GM23248 (cell line): ENCODE measurements at places on chromosomes 2 and 18. TPM values are rescaled to one million over a fixed set of nuclear protein-coding genes. Genes with fewer than 3 reads are reported as not detected.

Gene RAB17
- total RNA-seq = 0.76 and 1.7 TPM in 2 replicates

Gene SLC9A4
- total RNA-seq = not detected in 2 replicates

Gene SCG2
- under 0.01 and 0.25 TPM in 2 replicates for total RNA-seq

Gene LDLRAD4
- total RNA-seq = not detected in 2 replicates

Gene DYSF
- 0.54 TPM in 1 of 2 replicates, not detected in the other for total RNA-seq

Gene UGT1A6
- total RNA-seq = not detected in 2 replicates

Gene CDH7
- total RNA-seq = not detected in 2 replicates

Gene NOSTRIN
- total RNA-seq = 0.54 TPM in 1 of 2 replicates, not detected in the other

Gene IL36RN
- total RNA-seq = not detected in 2 replicates

Gene KIAA2012
- not detected in 2 replicates for total RNA-seq

Gene ATP8B1
- 43.4 and 43.9 TPM in 2 replicates for total RNA-seq

Gene TSPYL6
- total RNA-seq = not detected in 2 replicates

Gene KCNJ3
- not detected in 2 replicates for total RNA-seq

Gene DNAJB2
- 50.5 and 53.7 TPM in 2 replicates for total RNA-seq

Gene TCF23
- not detected in 2 replicates for total RNA-seq

Gene ERBB4
- not detected in 2 replicates for total RNA-seq

Gene DNAJC27
- 0.76 and 1.3 TPM in 2 replicates for total RNA-seq

Gene HOXD10
- total RNA-seq = 17.2 and 23.5 TPM in 2 replicates

Gene VSNL1
- 1.8 TPM in 1 of 2 replicates, not detected in the other for total RNA-seq

- DNase-seq = no peak
Observed at GRCh38 chr18:26710470-26711096, 154.9 kb downstream of the AQP4 start.

- peak; percentile 57 for DNase-seq
Observed at GRCh38 chr2:168920504-168921157, 19.5 kb downstream of the G6PC2 start.

DNA sequence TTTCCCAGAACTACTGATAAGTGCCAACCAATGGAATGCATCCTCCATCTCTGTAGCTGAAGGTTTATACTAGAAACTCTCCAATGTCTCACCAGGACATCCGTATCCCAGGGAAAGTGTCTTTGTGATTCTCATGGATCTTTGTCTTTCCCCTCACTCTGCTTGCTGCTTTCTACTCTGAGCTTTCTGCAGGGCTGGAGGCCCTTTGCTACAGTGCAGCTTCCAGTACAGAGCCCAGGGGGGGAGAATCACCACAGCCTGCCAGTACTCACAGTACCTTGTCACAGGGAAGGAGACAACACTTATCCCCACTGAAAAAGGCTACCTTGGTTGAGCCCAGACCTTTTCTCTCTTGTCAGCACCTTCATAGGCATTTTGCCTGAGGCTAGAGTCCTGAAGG lies 627.0 kb downstream of the CNTNAP5 start:
- DNase-seq = no peak

GRCh38 chr2:170887896-170888295 lies 41.2 kb upstream of the GORASP2 start:
- DNase-seq = no peak

DNA sequence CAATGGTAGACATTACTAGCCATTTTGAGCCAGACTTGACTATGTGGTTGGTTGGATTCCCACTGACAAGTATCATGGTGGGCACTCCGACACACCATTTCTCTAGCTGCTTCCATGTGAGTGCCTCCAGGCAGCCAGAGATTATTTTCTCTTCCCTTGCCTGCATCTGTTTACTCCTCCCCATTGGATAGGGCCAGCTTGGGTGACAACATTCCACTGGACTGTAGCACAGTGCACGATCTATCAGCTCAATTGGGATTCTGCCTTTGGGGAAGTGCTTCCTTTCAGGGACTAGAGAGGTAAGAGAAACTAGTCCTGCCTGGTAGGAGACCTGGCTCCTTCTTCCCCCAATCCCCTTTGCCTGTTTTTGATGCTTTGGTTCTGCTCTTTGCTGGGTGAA lies 49.0 kb upstream of the MAP4K3 start:
- no peak for DNase-seq

GRCh38 chr18:62767836-62768557 lies 52.7 kb downstream of the PHLPP1 start:
- no peak for DNase-seq

GRCh38 chr2:109166811-109167210 lies 37.8 kb downstream of the SH3RF3 start:
- peak; percentile 94 for DNase-seq

DNA sequence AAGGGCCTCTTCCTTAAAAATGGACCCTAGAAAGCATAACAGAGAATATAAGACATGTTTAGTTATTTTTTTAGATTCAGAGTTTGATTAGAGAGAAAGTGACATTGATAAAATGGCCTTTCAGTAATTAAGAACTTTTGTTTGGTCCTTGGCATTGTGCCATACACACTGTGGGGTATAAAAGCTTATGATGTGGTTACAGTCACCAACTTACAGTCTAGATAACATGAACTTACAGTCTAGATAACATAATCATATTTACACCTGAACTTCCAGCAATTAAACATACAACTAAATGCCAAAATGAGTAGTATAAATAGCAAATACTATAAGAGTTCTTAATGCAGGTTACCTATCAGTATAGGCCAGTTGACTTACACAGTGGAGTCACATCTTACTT lies 25.6 kb upstream of the EFEMP1 start:
- DNase-seq = no peak

- no peak for DNase-seq
Observed at GRCh38 chr2:5359397-5359796, 332.8 kb upstream of the SOX11 start.

DNA sequence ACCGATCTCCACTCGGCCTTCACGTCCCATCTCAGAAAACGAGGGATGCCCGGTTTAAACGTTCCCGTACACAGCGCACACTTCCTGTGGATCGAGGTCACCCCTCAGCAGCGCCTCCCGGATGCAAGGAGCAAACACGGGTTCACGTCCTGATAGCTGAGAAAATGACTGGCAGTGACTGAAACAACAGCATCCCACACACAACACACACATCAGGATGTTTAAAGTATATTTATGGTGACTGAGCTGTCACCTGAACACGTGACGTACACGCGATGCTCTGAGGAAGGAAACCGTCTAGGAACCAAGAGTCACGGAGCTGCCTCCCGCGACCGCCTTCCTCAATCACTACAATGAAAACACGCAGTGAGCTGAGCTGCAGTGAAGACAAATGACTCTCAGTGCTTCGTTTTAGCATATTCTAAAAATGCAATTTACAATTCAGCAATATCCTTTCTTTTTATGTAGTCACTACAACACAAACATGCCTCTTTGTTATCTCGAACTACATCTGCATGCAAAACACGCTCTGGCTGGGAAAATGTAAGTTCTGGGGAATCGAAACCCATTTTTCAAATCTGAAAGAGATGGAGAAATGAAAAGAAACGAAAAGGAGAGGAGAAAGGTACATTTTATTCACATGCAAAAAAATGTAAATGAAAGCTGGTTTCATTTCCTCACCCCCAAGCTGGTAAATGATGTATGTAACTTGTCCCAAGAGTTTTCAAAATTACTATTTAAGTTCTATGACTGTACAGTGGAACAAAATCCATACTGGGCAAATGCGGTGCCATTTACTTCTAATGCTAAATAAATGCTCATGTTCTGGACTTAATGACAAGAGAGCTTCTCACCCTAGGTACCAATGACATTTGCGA lies 19.8 kb downstream of the HDAC4 start:
- no peak for DNase-seq

DNA sequence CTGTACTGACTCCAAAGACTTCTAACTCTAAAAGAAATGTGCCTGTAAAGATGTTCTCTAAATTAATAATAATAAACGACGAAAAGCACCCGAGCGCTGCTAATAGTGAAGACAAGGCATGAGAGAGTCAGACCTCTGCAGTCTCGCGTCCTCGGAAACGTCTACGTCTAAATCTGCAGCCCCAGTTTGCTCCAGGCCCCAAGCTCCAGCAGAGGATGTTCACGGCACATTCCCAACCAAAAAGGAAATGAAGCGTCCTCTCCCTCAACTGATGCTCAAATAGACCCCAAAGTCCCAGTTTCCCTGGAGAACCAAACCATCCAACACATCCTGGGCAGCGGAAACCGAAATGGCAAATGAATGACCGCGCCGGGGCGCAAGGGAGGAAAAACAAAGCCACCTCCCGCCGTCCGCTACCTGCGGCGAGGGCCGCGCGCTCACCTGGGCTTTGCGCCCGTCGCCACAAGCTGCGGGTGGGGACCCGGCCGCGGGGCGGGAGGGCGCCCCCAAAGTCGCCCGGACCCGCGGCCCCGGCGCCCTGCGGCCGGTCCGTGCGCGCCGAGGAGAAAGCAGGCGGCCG lies 47.1 kb upstream of the CCDC150 start:
- DNase-seq = peak; percentile 76

DNA sequence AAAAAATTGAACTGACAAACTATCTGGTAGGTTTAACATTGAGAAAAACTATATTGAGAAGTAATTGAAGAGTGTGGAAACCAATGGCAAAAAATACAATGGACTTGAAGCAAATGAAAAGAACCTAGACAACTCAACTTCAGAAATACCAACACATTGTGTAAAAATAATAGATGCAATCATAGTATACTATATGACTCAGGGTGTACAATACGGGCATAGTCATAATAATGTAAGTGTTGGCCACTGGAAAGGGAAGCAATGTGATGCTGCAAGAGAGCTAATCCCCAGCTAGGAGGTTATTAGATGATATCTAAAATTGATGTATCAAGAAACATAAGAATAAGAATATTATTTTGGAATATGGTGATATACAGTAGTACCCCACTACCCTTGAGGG lies 45.3 kb downstream of the SMAD7 start:
- DNase-seq = peak; percentile 65

- DNase-seq = no peak
Observed at GRCh38 chr2:195651046-195651445, 6.0 kb upstream of the SLC39A10 start.

GRCh38 chr2:115574667-115575066 lies 1132.2 kb downstream of the DPP10 start:
- DNase-seq = no peak

DNA sequence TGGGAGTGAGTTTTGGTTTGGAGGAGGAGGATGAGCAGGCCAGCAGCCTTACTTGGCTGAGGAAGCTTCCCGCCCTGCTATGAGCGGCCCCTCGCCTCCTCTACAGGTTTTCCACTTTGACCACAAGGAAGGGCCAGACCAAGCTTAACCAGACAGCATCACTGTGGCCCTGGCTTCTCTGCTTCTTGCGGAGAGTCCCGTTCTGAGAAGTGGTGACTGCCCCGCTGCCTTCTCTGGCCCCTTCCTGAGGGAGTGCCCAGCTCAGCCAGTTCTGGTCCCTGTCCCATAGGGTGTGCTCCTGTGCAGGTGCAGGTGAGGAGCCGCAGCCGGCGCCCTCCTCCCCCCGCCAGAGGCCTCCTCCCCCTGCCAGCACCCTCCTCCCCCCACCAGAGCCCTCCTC lies 101.0 kb downstream of the FAM210A start:
- no peak for DNase-seq

DNA sequence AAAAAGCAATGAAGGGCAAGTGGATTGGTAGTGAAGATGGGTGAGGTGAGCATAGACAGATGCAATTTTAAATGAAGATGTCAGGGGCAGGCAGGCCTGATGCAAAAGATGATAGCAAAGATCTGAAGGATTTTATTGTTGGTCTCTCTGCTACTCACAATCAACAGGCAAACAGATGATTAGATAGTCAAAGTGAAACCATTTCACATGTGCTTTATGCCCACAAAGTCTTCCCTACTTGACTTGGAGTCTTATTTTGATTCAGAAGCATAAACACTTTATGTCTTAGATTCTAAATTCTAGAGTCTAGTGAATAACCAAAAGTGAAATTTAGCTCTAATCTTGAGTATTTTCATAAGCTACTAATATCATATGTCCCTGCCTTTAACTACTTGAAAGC lies 153.8 kb upstream of the HNRNPA3 start:
- DNase-seq = no peak

GRCh38 chr2:112140205-112140802 lies 2.1 kb downstream of the FBLN7 start:
- DNase-seq = no peak

- DNase-seq = peak; percentile 46
Observed at GRCh38 chr2:174035117-174035635, 70.0 kb upstream of the SP3 start.

- DNase-seq = peak; percentile 95
Observed at GRCh38 chr18:2857491-2858131, 10.8 kb downstream of the EMILIN2 start.

- peak; percentile 5 for DNase-seq
Observed at GRCh38 chr2:207041279-207041678, 102.0 kb downstream of the CPO start.

- DNase-seq = no peak
Observed at GRCh38 chr2:145617420-145617819, 1097.5 kb upstream of the ZEB2 start.

- peak; percentile 73 for DNase-seq
Observed at GRCh38 chr2:64212346-64212745, 68.1 kb upstream of the PELI1 start.

DNA sequence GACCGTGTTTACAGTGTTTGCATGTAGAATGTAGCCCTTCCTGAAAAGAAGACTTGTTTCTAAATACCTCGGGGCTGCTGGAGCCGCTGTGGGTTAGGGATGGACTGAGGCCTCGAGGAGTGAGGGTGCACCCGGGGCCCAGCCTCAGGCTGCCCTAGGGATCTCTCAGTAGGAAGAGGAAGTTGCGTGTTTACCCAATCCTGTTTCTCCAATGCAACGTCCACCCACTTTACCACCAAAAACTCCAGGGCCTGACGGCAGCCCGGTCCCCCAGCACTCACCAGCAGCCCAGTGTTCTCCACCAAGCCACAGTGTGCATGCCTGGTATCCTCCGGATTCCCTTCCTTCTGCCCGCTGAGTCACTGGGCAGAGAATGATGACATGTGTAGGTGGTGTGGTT lies 255.8 kb downstream of the GLI2 start:
- DNase-seq = no peak

- no peak for DNase-seq
Observed at GRCh38 chr18:58152891-58153290, 108.9 kb downstream of the NEDD4L start.

DNA sequence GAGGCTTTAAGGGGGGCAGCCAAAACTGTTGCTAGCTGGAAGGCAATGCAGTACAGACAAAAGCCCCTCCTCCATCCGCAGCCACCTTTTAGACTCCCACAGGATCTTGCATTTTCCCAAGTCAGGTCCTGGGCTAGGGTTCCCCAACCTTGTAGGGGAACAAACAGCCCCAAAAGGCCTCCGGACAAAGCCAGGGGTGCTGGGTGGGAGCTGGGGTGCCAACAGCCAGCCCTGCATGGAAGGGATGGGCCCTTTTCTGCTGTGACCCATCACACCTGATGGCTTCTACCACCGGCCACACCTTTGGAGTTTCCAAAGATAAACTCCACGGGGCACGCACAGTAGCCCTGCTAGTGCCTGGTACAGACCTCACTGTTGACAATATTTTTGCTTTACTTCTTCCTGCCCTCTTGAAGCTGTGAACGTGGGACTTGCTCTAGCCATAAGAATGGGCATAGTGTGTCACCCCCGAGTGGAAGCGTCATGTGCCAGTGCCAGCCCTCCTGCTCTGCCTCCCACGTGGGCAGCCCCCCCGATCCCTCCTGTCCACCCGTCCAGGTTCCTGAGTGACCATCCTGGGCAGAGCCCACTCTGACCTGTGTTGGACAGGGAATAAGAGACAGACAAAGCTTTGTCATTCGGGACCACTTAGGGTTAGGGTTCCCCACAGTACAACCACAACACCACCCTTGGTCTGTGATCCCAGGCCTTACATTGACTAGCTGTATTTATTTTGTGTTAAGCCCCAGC lies 18.8 kb downstream of the TUBB6 start:
- DNase-seq = no peak

- no peak for DNase-seq
Observed at GRCh38 chr2:25256488-25256875, 85.2 kb downstream of the DNMT3A start.

GRCh38 chr18:11392980-11393885 lies 216.2 kb upstream of the SLC35G4 start:
- DNase-seq = no peak

- DNase-seq = peak; percentile 48
Observed at GRCh38 chr2:190887089-190887488, 6.5 kb downstream of the GLS start.
